ENCODE measurements at places on chromosomes 7 and 10. TPM values are rescaled to one million over a fixed set of nuclear protein-coding genes. Genes with fewer than 3 reads are reported as not detected.

DNA sequence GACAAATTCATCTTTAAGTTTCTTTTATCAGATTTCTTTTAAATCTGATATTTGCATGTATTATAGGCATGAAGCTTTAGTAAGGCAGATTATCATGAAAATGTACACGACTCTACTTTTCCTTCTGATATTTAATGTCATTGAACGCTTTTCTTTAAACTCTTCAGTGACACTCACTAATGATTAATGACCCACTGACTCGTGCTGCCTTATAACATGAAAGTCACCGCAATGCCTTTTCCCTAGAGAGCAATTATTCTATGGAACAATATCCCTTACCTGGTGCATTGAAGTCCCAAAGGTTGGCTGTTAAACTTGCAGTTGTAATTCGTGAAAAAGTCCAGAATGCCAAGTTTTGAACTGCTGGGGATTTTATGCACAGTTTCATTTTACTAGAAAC is 33.4 kb upstream of the HGF start:
- no peak for DNase-seq

DNA sequence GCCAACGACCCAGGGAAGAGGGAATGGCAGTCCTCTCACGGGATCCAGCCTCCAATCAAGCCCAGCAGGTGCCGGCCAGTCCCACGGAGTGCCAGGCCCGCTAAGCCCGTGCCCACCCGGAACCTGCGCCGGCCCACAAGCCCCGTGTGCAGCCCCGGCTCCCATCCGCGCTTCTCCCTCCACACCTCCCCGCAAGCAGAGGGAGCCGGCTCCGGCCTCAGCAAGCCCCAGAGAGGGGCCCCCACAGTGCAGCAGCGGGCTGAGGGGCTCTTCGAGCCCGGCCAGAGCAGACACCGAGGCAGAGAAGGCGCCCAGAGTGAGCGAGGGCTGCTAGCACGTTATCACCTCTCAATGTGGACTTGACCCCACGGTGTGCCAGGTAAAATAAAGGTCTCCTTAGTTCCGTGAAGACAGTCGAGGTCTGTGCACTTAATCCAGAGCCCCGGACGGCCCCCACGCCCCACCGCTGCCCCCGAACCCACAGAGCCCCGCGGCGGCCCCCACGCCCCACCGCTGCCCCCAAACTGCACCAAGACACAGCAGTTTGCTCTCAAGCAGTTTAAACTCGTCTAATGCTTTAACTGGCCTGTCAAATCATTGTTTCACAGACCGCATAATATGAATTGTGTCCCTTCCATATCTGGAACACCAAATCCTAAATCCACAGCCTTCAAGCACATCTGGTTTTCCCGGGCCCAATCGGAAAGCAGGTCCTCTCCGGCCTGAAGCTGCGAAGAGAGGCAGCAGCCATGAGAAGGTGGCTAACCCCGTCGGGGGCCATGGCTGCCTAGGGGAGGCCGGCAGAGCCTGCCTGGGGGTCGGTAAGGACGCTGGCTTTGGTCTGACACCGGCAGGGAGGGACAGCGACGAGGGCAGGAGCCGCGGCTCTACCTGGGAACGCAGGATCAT is 307.8 kb downstream of the PTPRN2 start:
- DNase-seq = no peak

The OR2A12 gene
- total RNA-seq = not detected

The USP6NL gene
- 14.2 TPM for total RNA-seq

GRCh38 chr7:22566592-22566991 is 66.6 kb upstream of the STEAP1B start:
- DNase-seq = no peak

- DNase-seq = no peak
Observed at GRCh38 chr7:7706101-7706511, 12.3 kb downstream of the RPA3 start.

The MUC12 gene
- 5.6 TPM for total RNA-seq

- no peak for DNase-seq
Observed at GRCh38 chr7:128454808-128455542, 703 bp upstream of the HILPDA start.

DNA sequence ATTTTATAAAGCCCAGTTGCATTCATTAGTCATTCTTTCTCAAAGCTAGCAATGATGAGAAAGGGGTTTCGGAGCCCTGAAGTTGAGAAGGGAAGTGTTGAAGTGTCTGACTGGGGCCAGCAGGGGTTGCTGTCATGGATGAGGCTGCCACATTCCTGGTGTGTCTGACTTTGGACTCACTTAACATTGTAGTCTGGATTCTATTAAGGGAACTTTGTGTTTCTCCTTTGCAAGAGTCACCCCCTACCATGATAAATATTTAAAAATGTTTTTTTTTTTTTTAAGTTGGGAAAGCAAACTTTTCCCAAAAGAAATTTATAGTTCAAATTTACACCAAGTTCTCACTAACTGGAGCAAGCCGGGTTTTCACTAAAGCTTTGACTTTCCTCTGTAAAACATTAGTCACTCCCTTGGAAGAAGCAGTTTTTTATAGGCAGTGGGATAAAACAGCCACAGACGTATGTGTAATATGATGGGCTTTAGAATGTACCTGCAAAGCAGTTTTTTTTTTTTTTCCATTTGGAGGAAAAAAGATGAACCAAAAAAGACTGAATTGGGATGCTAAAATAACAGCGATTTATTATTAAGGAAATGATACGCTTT is 243.6 kb downstream of the TWIST1 start:
- peak; percentile 52 for DNase-seq

Data from RPMI7951 (cell line).